ENCODE measurements at places on chromosomes 1 and 21.

- peak; percentile 84 for DNase-seq
Measured at GRCh38 chr1:228837817-228838716, 102.8 kb downstream of the RHOU start.

DNA sequence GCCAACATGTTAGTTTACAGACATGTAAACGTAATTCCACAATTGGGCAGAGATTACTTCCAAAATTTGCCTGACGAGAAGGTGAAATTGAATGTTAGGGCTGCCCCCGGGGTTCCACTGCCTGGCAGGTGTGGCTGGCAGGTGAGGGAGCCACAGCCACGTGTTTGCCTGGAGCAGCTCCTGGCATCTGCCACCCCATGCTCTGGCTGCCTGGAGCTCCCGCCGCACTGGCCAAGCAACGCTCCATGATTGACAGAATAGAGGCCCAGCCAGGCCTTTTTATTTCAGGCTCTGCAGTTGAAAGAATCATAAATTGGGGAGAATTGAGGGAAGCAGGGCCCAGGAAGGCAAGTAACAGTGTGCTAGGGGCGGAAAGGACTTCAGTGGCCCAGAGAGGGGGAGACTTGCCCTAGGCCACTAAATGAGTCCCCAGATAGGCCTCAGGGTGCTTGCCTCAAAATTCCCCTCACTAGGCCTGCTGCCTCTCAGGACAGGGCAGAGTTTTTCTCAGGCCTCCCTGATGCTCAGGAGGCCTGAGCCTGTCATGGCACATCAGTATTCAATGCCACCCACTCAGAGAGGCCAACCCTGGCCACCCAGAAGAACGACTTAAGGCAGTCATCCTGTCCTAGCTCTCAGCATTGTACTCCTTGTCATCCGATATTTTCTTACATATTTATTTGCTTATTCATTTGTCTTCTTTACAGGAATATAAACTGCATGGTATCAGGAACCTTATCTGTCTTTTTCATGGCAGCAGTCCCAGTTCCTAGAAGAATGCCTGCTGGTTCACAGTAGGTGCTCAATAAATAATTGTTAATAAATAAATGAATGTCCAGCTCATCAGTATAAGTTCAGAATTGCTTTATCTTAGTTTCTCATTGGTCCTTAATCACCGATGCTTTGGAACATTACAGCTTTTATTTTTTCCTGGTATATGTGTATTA is 16.6 kb upstream of the S1PR1 start:
- DNase-seq, result no peak

GRCh38 chr1:18261891-18262290 is 154.3 kb downstream of the IGSF21 start:
- no peak for DNase-seq

GRCh38 chr21:28393279-28393678 is 599.4 kb downstream of the LTN1 start:
- DNase-seq, result no peak

- no peak for DNase-seq
Measured at GRCh38 chr1:32195972-32196823, 4.2 kb upstream of the CCDC28B start.

- DNase-seq, result peak; percentile 45
Measured at GRCh38 chr1:11967028-11967547, 13.2 kb upstream of the MFN2 start.

DNA sequence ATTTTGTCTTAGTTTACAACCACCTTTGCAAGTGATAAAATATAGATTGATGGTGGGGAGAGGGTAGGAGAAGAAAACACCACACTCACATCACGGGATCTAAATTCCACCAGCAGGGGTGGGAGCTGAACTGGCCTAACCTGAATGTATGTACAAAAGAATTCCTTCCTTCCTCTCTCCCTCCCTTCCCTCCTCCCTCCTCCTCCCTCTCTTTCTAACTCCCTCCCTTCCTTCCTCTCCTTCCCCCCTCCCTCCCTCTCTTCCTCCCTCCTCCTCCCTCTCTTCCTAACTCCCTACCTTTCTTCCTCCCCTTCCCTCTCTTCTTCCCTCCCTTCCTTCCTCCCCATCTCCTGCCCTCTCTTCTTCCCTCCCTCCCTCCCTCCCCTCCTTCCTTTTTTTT is 40.2 kb downstream of the HIVEP3 start:
- DNase-seq, result no peak

- DNase-seq, result no peak
Measured at GRCh38 chr1:9281071-9281827, 11.4 kb upstream of the SPSB1 start.

- no peak for DNase-seq
Measured at GRCh38 chr1:208108213-208108608, 136.0 kb downstream of the PLXNA2 start.

DNA sequence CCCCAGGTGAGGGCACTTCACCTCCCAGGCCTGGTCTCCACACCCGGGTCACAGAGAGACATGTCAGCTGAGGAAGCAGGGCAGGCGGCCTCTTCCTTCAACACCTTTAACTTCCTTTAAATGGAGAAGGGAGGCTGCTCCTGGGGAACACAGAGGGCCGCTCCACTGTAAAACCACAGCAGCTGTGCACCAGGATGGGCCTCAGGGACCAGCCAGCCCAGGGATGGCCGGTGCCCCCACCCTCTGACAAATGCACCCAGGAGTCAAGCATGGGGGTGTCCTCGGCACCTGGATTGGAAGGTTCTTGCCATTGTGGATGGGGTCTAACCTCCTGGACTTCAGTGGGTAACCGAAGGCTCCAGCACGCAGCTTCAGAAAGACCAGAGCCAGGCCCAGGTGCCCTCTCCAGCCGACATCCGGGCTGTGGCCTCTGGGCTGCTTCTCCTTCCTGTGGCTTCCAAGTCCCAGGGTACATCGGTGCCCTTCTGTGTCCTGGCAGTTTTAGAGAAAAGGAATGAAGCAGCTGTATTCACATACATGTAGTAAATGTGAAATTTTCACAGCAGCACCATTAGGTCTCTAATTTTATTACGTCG is 121.7 kb upstream of the COL6A1 start:
- DNase-seq, result no peak

DNA sequence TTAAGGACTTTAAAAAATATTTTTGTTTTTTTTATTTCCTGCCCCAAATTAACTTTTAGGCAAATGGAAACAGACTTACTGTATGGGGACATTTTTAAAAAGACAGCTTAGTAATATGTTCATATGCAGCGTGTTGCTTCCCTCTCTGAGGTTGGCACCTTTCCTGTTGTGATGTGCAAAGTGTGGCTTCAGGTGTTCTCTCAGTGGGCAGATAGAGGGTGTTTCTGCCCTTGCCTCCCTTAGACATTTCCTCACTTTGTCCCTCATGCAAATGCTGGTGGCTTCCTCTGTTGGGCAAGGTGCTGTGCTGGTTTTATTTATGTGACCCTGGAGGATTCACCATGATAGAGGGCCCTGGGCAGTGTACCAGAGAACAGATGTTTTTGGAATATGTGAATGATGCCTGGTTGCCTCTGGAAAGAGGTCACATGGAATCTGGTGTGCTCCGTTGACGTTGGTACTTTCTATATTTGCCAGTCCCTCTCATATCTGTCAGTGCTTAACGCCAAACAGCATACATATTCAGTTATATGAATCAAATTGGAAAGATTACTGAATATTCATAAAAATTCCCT is 123.5 kb downstream of the PATJ start:
- no peak for DNase-seq

GRCh38 chr1:51497340-51497739 is 21.7 kb downstream of the EPS15 start:
- no peak for DNase-seq

- DNase-seq, result no peak
Measured at GRCh38 chr1:48033495-48034045, 36.4 kb upstream of the TRABD2B start.

DNA sequence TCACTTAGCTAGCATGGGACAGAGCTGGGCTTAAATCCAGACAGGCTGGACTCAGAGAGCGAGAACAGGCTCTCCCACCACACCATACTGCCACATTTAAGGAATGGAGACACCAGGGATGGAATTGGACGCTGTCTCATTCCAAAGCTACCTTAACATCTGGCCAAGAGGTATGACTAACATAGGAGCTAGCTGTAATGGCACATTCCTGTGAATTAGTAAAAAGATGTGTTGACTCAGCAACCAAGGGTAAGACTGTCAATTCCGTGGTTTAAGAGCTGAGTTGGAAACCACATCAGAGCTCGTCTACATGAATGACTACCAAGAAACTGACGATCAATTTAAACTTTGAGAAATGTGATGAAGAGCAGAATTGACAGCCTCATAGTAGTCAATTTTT is 8.3 kb upstream of the TNFRSF9 start:
- DNase-seq, result no peak

DNA sequence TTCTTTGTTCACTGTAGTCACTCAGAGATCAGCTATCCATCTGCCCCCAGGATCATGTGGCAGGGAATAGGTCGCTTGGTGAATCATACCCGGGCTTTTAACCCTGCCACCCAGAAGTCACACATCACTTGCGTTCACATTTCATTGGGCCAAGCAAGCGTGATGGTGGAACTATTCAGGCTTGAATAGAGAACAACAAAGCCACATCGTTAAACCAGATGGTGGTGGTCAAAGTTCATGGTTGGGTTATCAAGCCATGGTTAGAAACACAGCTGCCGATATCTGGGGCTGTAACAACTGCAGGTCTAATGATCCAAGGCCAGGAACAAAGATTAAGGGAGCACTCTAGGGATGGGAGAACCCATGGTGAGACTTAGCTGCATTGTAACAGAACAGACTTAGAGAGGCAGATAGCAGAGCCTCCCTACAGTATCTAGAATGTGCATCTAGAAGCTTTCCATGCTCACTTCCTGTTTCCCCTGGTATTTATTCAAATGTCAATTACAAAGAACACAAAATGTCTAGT is 40.0 kb upstream of the PTPRC start:
- DNase-seq, result no peak

- no peak for DNase-seq
Measured at GRCh38 chr1:207500306-207500705, 4.3 kb downstream of the CR1 start.

DNA sequence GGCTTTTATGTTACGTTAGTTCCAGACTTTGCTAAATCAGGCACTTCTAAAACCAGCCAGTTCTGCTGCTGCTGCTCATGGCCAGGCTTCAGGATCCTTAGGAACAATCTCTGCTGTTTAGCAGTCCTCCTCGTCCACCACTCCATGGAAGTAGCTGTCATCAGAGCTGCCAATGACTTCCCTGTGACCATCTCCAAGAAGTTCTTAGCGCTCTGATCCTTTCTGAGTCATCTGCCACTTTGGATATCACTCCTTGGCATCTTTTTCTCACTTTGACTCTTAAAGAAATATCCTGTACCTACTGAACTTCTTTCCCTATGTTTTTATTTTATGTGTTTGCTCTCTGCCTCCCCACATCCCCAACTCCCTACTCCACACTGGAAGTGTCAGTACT is 14.7 kb upstream of the IRF2BP2 start:
- no peak for DNase-seq

DNA sequence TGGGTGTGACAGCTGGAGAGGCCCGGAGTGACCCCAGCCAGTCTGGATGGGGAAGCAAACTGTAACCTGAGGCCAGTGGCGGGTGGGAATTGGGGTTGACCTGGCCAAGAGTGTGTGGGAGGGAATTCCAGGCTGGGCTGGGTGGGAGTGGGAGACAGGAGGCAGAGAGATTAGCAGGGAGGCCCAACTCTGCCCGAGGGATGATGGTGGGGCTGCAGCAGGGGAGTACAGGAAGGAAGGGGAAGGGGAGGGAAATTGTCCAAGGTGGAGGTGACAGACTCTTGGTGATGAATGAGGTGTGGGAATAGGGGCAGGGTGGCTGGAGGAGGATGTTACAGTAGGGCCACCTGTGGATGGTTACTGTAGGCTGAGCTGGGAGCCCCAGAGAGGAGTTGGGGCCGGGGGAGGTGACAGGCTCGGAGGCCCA is 40.4 kb downstream of the HUNK start:
- DNase-seq, result no peak

GRCh38 chr1:89692601-89693521 is 59.9 kb downstream of the LRRC8C start:
- DNase-seq, result peak; percentile 68

- DNase-seq, result peak; percentile 83
Measured at GRCh38 chr1:150976879-150977694, 2.5 kb upstream of the CERS2 start.

GRCh38 chr1:115567431-115567830 is 74.3 kb upstream of the VANGL1 start:
- DNase-seq, result no peak

GRCh38 chr1:8541961-8542521 is 224.1 kb downstream of the SLC45A1 start:
- DNase-seq, result no peak

DNA sequence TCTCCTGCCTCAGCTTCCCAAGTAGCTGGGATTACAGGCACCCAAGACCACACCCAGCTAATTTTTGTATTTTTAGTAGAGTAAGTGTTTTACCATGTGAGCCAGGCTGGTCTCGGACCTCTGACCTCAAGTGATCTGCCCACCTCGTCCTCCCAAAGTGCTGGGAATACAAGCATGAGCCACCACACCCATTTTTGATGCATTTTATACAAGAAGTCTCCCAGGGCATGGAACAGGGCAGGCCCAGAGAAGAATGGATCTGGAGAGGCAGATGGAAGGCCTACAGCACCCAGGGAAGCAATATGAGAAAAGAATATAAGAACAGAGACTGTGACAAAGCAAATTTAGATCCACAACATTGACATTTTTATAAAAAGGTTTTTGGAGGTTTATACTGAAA is 18.8 kb upstream of the IFNAR1 start:
- DNase-seq, result no peak

DNA sequence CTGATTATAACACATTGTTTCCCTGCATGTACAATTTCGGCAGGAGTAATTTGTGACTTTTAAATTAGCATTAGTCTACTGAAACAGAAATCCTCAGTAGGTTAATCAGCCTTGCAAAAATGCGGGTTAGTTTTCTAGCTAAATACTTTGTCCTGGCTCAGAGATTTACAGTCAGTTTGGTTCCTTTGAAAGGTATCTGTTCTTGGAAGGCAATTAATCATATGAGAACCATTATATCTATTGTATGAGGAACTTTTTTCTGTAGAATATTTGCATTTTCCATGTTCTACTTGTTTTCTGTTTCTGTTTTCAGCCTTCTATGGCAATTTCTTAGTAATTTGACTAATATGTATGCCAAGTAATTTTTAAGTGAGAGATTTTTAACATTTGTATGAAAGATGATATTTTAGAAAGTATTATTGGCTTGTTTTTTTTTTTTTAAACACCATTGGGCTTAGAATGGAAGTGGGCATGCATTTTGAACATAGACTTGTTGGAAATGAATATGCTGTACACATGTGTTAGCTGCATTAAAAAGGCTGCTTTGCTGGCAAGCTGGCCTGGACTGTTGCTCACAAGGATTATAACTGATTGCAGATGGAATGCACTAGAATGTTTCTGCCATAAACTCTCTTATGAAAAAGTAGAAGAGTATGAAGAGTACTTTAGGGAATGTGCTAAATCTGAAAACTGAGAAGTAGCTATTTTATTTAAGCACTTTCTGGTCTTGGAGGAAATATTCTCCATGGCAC is 26.2 kb downstream of the KIF1B start:
- no peak for DNase-seq
